Activated CD4-positive, alpha-beta T cell treated with anti-CD3 and anti-CD28 coated beads for 36 hours (primary cell): ENCODE measurements at places on chromosomes 7 and 10. TPM values are rescaled to one million over a fixed set of nuclear protein-coding genes. Genes with fewer than 3 reads are reported as not detected.

The TLX1 gene
- total RNA-seq: not detected

The ATG9B gene
- 10.0 TPM for total RNA-seq

The EGR2 gene
- 53.9 TPM for total RNA-seq

The OR2A14 gene
- total RNA-seq: not detected

DNA sequence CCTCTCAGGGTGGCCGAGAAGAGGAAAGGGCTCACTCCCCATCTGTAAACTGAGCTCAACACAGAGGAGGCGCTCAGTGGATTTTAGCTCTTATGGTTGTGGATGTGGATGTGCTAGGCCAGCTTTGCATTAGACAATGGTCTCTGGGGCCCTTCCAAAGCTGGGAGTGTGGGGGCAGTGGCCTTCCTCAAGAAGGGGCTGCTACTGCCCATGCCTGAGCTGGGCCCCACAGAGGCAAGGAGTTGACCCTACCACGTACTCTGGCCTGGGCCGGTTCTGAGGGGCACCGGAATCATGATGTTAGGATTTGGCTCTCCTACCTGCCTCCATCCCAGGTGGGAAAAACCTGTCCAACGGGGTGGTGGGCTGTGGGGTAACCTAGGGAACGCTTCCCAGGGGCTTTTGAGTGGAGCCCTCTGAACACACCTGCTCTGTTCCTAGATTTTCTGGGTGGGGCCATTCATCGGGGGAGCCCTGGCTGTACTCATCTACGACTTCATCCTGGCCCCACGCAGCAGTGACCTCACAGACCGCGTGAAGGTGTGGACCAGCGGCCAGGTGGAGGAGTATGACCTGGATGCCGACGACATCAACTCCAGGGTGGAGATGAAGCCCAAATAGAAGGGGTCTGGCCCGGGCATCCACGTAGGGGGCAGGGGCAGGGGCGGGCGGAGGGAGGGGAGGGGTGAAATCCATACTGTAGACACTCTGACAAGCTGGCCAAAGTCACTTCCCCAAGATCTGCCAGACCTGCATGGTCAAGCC lies 11.5 kb downstream of the AQP1 start:
- H3K36me3 ChIP-seq: no peaks in the 10 kb centered on the region
- no peak overlapping the region for H3K4me3 ChIP-seq
- no peak overlapping the region for H3K27ac ChIP-seq
- peak; percentile 4 for DNase-seq
- no peaks in the 10 kb centered on the region for H3K27me3 ChIP-seq

DNA sequence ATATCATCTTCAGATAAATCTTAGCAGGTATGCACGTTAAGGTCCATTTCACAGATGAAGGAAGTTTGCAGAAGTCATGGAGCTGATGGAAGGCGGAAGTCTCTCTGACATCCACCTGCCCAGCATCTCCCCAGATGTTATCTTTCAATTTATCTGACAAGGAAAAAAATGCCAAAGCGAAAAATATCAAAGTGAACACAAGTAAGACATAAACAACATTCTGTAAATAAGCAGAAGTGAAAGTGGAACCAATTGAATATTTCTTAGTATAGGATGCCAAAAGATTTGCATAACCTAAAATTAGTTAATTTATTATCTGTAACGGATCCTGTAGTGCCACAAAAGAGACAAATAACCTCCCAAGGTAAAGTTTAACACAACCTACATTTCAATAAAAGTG lies 73.6 kb upstream of the NEBL start:
- H3K27ac ChIP-seq: no peak overlapping the region
- H3K36me3 ChIP-seq: no peaks in the 10 kb centered on the region
- no peak overlapping the region for H3K4me3 ChIP-seq
- no peaks in the 10 kb centered on the region for H3K27me3 ChIP-seq
- DNase-seq: no peak

DNA sequence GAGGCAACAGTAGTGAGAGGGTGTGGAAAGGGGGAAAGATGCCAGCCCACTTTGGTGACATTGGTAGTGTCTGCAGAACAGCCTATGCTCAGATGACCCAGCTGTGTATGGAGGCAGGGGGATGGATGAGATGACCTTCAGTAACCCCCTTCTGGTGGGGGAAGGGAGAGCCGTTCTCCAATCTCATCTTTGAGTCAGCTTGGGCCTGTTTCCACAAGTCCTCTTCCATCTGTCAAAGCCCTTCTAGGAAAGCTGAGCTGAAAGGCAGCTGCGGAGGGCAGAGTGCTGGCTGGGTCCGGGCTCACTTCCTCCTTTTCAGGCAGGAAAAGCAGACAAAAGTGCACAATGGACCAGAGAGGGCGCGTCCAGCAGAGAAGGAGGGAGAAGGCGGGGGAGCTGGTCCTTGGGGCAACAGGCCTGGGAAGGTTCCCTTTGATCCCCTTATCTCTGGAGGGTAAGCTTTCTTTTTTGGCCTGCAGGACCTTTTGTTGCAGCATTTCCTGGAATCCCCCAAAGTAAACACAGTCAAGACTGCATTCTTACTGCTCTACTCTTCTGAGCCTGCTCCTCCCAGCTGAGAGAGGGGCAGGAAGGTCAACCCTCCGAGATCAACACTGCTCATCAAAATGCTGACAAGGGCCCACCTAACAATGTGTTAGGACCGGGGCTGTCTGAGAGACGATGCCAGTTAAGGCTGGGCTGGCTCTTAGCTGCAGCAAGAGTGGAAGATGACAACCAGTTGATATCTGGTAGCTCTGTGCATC lies 1.2 kb upstream of the LRMDA start:
- no peaks in the 10 kb centered on the region for H3K4me1 ChIP-seq
- no peaks in the 10 kb centered on the region for H3K36me3 ChIP-seq
- peaks cover 30% of the 10 kb centered on the region for H3K27me3 ChIP-seq
- no peak overlapping the region for H3K27ac ChIP-seq
- no peak overlapping the region for H3K4me3 ChIP-seq

DNA sequence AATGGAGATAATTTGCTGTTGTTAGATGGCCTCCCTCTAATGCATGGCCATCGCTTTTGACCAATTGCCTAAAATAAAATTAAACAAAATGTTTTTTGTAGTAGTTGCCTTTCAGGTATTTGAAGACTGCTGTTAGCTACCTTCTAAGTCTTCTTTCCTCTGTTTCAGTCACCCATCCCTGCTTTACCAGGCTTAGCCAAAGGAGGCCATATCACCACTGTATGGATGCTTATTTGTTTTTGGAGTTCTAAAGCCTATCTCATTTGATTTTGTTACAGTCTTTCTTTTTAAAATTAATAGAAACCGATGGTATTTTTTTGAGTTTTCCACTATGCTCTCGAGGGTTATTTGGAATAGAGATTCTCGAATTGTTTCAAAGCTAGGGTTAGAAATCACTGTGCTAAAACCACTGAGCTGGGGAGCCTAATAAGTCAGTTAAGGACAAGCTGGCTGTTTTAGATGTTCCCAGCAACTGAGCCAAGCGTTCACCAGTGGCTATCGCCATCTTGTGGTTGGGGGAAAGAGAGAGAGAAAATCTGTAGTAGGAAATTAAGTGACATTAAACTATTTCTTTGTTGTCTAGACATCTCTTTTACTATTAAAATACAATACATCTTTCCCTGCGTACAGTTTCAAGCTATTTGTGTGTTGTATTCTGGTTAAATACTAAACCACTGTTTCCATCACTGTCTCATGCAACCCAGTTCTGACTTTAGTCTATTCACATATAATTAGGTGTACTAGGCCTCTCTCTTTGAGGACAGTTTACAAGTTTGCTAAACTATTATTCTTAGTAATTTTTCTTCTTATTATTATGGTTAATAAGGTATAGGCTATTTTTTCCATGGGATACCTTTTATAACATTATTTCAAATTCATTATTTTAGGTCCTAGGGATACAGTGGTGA lies 52.2 kb downstream of the GPR158 start:
- no peak overlapping the region for H3K27ac ChIP-seq
- H3K4me1 ChIP-seq: no peaks in the 10 kb centered on the region
- H3K36me3 ChIP-seq: no peaks in the 10 kb centered on the region

GRCh38 chr10:33967606-33968120 lies 633.2 kb upstream of the NRP1 start:
- no peak for DNase-seq
- H3K27me3 ChIP-seq: peaks cover 2% of the 10 kb centered on the region
- no peaks in the 10 kb centered on the region for H3K36me3 ChIP-seq

GRCh38 chr7:88140947-88141346 lies 78.9 kb downstream of the SRI start:
- H3K27ac ChIP-seq: no peak overlapping the region
- no peak overlapping the region for H3K4me3 ChIP-seq
- DNase-seq: no peak
- no peaks in the 10 kb centered on the region for H3K4me1 ChIP-seq

DNA sequence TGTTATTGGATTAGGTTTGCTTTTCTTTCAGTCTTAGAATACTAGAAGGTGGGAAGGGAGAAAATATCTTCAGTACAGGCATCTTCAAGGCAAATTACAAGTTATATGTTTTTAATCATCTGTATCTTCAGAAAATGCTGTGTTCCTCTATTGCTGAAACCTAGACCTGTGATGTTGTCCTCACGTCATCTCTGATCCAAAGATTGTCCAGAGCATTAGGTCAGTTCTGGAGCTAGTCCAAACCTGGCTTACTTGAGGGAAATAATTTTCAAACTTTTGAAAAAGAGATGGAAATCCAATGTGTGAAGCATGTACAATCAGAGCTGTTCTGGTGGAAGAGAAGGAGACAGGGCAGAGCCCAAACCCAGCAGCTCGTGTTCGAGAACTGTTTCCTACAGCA lies 217.3 kb downstream of the ZEB1 start:
- DNase-seq: no peak
- H3K36me3 ChIP-seq: no peaks in the 10 kb centered on the region
- no peak overlapping the region for H3K27ac ChIP-seq
- no peak overlapping the region for H3K4me3 ChIP-seq
- no peaks in the 10 kb centered on the region for H3K4me1 ChIP-seq

DNA sequence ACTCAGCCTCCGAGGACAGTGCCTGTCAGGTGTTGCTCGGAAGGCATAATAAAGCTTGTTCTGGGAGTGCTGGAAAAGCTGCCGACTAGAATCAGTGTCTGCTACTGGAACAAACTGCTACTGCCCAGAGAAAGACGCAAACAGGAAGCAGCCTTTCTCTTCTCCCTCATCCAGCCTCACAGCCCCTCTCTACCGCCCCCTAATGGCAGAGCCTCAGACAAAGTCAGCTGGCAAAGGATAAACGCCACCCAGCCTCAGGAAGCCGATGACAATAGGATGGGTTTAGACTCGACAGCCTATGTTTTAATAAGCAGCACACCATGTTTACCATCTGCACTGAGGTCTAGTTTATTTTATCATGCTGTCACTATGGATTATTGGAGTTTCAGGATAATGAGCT lies 169.5 kb upstream of the LYZL1 start:
- DNase-seq: peak; percentile 51
- H3K36me3 ChIP-seq: no peaks in the 10 kb centered on the region
- H3K27me3 ChIP-seq: no peaks in the 10 kb centered on the region
- H3K4me1 ChIP-seq: no peaks in the 10 kb centered on the region

DNA sequence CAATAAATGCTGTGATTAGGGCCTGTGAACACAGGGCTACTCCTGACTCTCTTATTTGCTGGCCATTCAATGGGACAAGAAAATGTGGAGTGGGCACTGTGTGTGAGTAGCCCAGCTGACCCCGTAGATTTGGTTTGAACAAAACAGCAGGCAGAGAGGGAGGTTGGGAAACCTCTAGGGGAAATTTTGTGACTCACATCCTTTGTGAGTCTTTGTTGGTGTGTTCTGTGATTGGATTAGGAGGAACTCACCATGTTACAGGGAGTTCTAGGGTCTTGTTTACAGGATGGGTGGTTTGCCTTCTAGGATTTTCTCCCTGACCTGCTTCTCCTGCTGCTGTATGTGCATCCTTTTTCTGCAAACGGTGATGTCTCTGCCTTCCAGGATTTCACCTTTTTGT lies 128.3 kb upstream of the MKI67 start:
- H3K4me1 ChIP-seq: peaks cover 4% of the 10 kb centered on the region
- no peak overlapping the region for H3K4me3 ChIP-seq
- H3K27me3 ChIP-seq: no peaks in the 10 kb centered on the region

DNA sequence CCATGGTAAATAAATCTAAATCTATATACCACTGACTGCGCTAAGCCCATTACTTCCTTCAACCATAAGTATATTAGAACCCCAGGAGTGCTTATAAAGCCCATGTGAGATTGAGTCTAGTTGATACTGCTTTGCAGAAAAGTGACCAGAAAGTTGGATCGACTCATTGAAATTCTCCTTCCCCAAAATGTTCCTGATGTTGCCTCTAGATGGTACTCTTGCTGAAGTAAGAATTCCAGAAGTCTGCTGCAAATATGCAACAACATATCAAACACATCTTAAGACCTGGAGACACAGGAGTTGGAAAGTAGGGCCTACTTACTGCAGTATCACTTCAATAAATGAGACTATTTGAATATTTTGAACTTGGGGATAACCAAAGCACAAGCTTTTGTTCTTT lies 550.8 kb downstream of the IPMK start:
- H3K4me1 ChIP-seq: no peaks in the 10 kb centered on the region
- no peaks in the 10 kb centered on the region for H3K36me3 ChIP-seq
- H3K27me3 ChIP-seq: no peaks in the 10 kb centered on the region
- H3K4me3 ChIP-seq: no peak overlapping the region

DNA sequence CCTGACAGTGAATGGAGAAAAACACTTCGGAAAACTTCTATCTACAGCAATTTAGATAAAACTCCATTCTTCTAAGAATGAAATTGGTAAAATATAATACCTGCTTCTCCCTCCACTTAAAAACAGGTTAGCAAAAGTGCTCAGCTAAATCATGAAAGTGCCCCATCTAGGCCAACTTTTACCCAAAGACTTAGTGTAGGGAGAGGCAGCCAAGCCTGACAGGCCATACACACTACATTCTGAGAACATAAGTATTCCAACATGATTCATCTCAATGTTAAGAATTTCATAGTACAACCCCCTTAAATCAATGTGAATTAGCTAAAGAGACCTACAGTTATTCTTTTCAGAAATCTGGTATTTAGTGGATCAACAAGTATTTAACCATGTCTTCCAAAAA lies 7.2 kb downstream of the FAM3C start:
- DNase-seq: no peak
- peaks cover 72% of the 10 kb centered on the region for H3K4me1 ChIP-seq
- H3K36me3 ChIP-seq: peaks cover 15% of the 10 kb centered on the region
- H3K27ac ChIP-seq: no peak overlapping the region
- no peak overlapping the region for H3K4me3 ChIP-seq

DNA sequence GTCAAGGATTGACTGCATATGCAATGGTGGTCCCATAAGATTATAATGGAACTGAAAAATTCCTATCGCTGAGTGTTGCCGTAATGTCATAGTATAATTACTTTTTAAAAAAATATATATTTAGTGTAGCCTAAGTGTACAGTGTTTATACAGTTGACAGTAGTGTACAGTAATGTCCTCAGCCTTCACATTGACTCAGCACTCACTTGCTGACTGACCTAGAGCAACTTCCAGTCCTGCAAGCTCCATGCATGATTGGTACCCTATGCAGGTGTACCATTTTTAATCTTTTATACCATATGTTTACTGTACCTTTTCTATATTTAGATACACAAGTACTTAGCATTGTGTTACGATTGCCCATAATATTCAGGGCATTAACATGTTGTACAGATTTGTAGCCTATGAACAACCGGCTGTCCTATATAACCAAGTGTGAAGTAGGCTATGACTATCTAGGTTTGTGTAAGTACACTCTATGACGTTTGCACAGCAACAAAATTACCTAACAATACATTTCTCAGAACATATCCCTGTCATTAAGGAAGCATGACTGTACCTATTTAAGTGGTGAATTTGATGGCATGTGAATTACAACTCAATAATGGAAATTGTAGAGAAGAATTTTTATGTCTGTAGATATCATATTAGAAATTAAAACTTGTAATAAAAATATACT lies 40.9 kb downstream of the CCNY start:
- H3K36me3 ChIP-seq: peaks cover 2% of the 10 kb centered on the region
- no peak for DNase-seq
